Activated naive CD4-positive, alpha-beta T cell treated with anti-CD3 and anti-CD28 coated beads, Interleukin-2, amount 50 U/mL, for 72 hours (primary cell): ENCODE measurements at places on chromosomes 2 and 18. TPM values are rescaled to one million over a fixed set of nuclear protein-coding genes. Genes with fewer than 3 reads are reported as not detected.

- no peak for DNase-seq
Observed at GRCh38 chr2:149725234-149725633, 137.7 kb upstream of the MMADHC start.

DNA sequence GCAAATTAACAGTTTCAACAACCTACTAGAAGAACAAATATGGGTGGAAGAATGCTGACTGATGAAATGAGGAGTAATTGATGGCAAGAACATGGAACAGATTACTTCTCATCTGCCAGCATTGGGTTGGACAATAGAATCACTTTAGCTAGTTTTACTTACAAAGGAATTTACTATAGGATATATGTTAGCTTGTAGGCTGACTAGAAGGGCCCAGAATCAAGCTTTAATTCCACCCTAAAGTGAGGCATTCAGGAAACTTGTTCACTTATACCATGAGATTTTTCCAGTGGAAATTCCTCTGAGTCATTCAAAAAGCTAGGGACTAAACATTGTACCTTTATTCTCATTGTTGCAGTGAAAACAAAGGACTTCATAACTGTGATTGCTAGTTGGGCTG lies 5.0 kb upstream of the ZSWIM2 start:
- no peak for DNase-seq

- DNase-seq = no peak
Observed at GRCh38 chr2:158746488-158746887, 48.6 kb upstream of the DAPL1 start.

The SCN1A gene
- not detected for total RNA-seq

- DNase-seq = no peak
Observed at GRCh38 chr18:55588870-55589595, 1.0 kb upstream of the TCF4 start.

GRCh38 chr18:41967680-41968079 lies 12.6 kb downstream of the PIK3C3 start:
- DNase-seq = no peak

- DNase-seq = no peak
Observed at GRCh38 chr2:159101755-159102489, 133.5 kb downstream of the TANC1 start.

The MLPH gene
- not detected for total RNA-seq
